ENCODE measurements at places on chromosomes 3 and 15.
A peak's percentile ranks its signal among the peaks of the same experiment; 100 is the strongest.

GRCh38 chr15:87481126-87481525 lies 775.4 kb downstream of the NTRK3 start:
- DNase-seq, result no peak

GRCh38 chr3:157785102-157785826 lies 282.0 kb upstream of the VEPH1 start:
- DNase-seq, result no peak

- DNase-seq, result peak; percentile 95
Measured at GRCh38 chr15:49046220-49047102, at the start of gene SECISBP2L. TSS of gene SECISBP2L (minus strand) at chr15:49046446. CDS start at chr15:49046299, 147 bp downstream.

DNA sequence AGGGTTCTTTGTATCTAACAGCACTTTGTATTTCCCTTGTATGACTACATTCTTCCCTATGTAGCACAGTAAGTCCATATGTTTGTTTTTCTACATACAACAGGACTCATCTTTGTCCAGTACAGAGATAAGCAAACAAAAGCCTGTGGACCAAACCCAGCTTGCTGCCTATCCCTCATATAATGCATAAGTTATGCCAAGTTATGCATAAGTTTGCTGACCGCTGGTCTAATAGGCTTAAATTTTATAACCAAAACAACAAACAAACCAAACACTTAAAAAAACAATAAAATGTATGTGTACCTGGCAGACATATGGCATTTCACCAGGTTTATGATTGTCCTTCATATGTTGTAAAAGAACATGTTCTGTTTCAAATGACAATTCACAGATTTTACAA lies 56.0 kb downstream of the ZNF280D start:
- DNase-seq, result no peak

GRCh38 chr3:167302678-167303077 lies 77.4 kb downstream of the ZBBX start:
- DNase-seq, result no peak

DNA sequence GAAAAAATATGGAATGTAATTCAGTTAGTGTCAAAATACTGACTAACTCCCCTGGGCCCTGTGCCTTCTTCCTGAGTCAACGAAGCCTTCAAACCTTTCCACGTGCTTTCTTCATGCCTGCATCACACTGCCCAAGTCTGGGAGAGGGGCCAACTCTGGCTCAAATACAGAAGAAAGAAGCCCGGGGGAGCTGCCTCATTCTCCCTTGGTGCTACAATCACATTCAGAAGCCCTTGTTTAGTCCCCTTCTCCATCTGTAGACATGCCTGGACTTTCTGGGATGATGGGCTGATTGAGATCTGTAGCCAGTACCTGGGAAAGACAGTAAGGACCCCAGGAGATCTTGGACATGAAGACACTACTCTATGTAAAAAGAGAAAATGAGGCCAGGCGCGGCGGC lies 77.8 kb upstream of the GSK3B start:
- no peak for DNase-seq

DNA sequence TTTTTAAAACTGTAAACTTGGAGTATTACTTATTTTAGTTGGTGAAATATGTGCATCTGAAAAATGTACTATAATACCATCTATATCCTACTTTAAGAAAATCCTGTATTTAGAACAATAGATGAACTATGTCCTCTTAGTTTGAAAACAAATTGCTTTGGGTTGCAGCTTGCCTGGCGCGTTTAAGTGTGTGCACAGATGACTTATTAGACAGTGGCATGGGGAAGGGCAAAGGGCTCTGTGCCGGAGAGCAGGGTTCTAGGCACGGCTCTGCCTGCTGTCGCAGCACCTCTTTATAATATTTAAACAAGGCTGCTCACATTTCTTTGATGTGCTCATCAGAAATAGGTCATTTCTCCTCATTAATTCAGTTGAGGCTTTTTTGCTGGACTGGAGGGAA lies 10.0 kb downstream of the PXK start:
- DNase-seq, result no peak

DNA sequence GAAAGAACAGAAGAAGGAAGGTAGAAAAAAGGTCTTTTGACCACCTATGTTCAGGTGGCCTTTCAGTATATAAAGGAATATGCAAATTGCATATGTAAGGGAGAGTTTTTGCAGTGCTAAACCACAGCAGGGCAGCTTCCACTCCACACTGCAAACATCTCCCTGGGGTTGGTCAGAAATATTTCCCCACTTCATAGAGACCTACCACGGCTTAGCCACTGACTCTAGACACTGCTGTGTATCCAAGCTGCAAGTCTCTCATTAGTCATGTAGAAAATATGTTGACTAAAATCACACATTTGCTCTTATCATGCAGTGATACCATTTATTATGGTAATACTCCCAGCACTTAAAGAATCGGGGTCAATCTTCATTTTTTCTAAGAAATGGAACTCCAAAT lies 214.9 kb upstream of the NR2F2 start:
- no peak for DNase-seq

GRCh38 chr15:79981831-79982455 lies 10.9 kb upstream of the BCL2A1 start:
- no peak for DNase-seq

- no peak for DNase-seq
Measured at GRCh38 chr3:22621205-22621809, 581.8 kb upstream of the UBE2E2 start.

GRCh38 chr3:192816351-192816750 lies 89.0 kb upstream of the FGF12 start:
- DNase-seq, result no peak

GRCh38 chr15:96322536-96323318 lies 7.8 kb upstream of the NR2F2 start:
- DNase-seq, result no peak

DNA sequence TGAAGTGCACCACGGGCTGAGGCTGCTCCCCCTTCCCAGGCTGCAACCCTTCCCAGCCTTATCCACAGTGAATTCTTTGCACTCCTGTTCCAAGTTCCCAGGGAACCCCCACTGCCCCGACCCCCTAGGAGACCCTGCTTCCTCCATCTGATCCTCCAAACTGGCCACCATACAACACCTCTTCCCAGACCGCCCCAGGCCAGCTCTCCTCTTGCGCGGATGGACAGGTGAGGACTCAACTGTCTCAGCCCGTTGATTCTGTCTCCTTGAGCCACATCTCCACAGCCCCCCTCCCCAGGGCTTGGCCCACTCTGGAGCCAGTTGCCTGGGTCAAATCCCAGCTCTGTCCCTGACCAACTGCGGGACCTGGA lies 21.7 kb downstream of the GRIP2 start:
- DNase-seq, result no peak

GRCh38 chr3:186589121-186589520 lies 18.6 kb downstream of the DNAJB11 start:
- no peak for DNase-seq

DNA sequence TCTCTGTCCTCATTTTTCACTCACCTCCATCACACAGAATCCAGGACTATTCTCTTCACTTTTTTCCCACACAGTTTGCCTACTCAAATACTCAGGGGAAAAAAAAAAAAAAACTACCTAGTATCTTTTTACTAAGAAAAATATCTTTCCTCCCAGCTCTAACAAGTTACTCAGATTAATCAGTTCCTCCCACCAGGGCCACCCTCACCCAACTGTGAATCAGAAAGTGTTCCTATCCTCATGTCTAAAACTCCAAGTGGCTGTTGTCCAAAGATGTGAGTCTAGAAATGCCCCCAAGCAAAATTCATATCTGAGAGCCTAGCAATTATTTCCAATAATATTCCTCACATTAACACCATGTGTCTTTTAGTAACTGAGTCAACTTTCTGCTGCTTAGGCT lies 268.0 kb downstream of the ERC2 start:
- no peak for DNase-seq

- DNase-seq, result no peak
Measured at GRCh38 chr3:63886858-63887257, 23.2 kb downstream of the ATXN7 start.
